ENCODE measurements at places on chromosomes 13 and 19.

- DNase-seq: no peak
Measured at GRCh38 chr19:15448778-15449619, 757 bp downstream of the WIZ start.

DNA sequence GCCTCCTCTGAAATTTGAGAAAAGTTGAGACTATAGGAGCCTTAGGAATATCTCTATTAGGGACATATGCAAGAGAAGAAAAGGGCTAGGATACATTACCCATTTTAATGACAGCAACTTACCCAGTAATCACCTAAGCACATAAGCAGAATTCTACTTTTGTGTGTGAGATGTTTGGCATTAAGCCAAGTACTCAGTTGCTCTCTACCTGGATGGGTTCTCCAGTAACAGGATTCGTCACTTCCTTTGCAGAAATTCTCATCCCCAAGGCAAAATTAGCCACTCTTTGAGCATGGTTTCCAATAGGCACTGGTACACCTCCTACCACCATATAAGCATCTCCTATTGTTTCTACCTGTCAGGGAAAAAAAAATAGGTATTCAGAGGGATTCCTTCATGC is 95.1 kb downstream of the C13orf42 start:
- no peak for DNase-seq

DNA sequence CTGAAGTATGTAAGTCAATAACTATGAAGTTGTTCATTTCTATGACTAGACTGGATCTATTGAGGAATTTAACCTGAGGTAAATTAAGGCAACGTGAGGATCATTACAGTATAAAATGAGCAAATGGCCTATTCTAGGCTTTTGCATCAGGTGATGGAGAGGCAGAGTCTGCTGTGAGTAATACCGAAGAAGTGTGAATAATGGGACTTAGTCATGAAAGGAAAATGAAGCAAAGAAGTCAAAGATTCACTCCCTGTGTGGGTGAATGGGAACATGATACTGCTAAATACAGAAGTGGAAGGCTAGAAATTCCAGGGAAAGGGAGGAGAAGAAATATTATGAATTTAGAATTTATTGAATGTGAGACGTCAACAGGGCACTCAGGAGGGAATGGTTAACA is 774.1 kb downstream of the LIG4 start:
- no peak for DNase-seq

GRCh38 chr13:109516186-109516585 is 270.2 kb downstream of the IRS2 start:
- DNase-seq: no peak

DNA sequence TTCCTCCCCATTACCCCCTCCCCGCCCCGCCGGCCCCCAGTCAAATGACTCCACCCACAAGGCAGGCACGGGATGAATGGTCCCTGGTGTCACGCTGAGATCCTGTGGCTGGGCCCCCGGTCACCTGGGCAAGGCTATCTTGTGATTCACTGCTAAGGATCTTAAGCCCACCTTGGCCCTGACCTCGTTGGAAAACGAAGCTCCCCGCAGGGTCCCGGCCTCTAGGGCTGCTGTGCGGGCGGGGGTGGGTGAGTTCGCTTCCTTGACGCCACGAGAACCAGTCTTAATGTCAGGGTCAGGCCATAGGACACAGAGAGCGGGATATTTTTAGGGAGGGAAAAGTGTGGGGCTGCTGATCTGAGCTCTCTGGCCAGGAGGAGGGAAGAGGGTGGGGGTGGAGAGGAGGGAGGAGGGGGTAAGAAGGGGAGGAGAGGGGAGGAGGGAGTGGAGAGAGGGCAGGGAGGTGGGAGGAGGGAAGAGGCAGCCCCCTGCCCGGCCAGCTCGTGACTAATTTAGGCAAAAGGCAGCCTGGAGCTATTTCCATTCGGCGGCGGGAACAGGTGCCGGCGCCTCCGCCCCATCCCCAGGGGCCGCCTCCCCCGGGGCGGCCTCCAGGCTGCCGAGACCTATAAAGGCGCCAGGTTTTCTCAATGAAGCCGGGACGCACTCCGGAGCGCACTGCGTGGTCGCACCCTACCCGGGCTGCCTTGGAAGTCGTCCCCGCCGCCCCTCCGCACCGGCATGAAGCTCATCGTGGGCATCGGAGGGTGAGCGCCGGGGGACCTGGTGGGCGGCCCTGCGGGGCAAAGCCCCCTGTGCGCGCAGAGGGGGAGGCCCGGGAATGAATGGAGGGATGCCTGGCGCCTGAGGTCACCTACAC is at the start of gene NMRK2:
NMRK2 (plus strand) TSS at position 139 of the 880 bp plus-strand sequence; CDS start at position 742, 603 bp downstream.
- DNase-seq: no peak

- no peak for DNase-seq
Measured at GRCh38 chr19:19261350-19262189, 11.5 kb downstream of the TM6SF2 start.

DNA sequence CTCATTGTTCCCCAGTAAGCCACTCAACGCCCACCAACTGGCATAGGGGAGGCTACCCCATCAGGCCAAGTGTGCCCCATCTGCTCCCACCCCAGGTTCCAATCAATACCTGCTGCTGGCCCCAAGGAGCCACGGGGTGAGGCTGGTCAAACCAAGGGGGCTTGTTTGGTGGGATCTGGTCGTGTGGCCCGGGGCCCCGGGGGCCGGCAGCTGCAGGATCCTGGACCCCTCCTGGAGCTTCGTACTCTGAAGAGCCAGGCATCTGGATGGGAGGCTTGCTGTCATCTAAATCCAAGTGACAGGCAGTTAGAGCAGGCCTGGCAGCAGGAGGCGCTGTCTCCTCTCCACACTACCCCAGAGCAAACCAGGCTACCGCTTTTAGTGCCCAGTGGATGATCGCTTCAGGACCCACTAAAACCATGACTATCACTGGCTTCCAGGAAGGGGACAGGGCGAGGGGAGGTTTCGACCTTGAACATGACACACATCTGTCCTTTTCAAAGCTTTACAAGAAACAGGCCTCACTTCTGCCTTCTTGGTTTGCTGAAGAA is 14.2 kb downstream of the CHERP start:
- DNase-seq: peak; percentile 30

GRCh38 chr19:4583961-4584669 is 24.6 kb upstream of the SEMA6B start:
- DNase-seq: no peak

DNA sequence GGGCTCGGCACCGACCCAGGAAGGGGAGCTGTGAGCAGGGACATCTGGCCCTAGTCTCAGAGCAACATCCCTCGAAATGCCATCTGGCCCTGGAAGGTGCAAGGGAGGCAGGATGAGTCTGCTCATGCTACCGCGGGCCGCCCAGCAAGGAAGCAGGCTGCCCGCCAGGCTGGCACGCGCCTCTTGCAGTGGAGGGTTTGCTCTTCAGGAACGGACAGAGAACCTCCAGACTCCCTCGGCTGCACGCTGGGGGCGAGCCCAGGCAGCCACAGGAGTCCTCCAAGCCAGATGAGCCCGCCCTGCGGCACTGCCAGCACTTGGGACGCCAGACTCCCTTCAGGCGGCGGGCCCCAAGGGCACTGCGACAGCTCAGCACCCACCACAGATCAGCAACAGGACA is 10.1 kb upstream of the ATP8B3 start:
- no peak for DNase-seq

- DNase-seq: no peak
Measured at GRCh38 chr19:46081928-46082727, 41.3 kb upstream of the IGFL4 start.

DNA sequence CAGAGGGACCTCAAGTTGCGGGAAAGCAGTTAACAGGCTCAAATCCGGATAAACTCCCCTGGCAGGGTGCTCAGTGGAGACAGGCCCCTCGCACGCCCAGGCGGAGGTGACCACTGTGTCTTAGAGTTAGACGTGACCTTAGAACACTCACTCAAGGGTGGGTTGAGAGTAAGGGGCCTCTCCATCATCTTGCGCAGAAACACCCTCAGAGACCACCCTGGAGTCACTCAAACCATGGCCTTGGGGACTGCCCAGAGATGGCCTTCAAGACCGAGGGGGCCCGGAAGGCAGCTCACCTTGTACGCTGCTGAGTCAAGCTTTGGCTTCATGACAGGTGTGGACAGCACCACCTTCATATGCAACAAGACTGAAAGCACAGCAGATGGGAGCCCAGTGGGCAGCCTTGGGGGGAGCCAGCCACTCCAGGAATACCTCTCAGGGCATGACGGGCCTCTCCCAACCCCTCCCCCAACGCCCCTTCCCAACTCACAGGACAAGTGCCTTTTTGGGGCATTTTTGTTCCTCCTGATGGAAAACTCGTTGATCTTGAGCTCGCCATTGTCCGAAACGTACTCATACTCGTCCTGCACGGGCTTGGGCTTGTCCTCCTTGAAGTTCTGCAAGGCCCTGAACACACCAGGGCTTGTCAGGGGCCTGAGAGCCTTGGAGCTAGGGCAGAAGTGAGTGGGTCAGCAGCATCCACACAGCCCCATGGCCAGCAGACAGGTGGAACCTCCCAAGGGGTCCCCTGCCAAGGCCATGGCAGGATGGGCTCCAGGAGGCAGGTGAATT is 229.2 kb downstream of the TUBA3C start:
- DNase-seq: no peak

DNA sequence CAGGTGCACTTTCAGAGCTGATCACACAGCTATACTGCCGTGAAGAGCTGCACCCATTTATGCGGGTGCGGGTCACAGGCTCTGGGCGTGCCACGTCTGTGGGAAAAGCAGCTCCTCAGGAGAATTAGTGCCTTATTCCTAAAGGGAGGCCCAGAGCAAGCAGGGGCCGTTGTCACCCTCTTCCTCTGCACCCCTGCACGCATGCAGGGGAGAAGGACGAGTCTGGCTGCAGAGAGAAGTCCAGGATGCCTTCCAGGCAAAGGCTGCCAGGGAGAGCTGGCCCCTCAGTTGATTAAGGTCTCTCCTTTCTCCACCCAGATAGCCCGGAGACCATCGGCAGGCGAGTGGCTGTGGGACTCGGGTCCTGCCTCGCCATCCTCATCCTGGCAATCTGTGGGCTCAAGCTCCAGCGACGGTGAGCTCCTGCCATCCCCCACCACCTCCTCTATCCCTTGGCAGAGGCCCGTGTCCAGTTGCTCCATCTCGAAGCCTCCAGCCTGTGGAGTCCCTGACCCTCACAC is 3.1 kb upstream of the FFAR1 start:
- DNase-seq: no peak

GRCh38 chr19:46815833-46816627 is 27.6 kb upstream of the SLC1A5 start:
- DNase-seq: no peak

DNA sequence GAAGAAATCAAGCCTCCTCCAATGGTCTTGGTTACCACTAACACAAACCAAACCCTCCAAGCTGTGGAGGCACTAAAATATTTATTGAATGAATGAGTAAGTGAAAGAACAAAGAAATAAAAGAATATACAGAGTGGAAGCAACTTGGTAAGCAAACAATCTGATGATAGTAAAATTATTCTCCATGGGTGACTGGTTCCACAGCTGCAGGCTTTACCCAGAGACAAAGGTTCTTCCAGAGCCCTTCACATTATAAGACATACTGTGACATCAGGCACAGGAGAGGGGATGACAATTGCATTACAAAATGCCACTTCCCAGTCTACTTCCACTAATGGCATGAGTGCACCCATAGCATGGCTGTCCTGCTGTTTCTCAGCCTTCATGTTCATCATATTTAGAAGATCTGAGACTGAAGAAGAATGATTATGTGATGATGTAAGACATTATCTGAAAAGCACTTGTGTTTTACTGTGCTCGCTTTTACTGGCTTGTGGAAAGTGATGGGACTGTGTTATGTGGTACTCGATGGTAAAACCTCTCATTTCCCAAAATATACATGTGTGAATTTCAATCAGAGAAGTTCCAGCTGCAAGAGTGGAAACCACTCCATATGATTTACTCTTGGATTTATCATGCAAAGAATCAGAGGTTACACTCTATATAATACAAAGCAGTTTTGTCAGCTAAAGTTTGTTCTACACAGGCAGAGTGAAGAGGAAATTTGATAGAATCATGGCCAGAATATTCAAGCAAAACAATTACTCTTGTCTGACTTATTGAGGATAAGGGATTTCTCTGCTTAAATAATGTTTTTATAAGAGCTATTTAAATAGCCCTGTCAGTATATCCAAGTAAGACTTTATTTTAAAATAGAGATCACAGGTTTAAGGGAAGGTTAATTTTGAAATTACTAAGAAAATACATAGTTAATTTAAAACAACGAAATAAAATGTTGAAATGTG is 220.2 kb upstream of the NBEA start:
- no peak for DNase-seq

- no peak for DNase-seq
Measured at GRCh38 chr19:55526216-55527196, 10.4 kb downstream of the SBK2 start.

- DNase-seq: no peak
Measured at GRCh38 chr13:57270493-57270892, 103.5 kb downstream of the PRR20E start.

- peak; percentile 63 for DNase-seq
Measured at GRCh38 chr19:51887522-51888498, at the start of gene ZNF577. Gene ZNF577, minus strand, starts transcription at chr19:51887951. Its CDS starts 7,569 bp downstream, at chr19:51880382.

- DNase-seq: peak; percentile 40
Measured at GRCh38 chr19:2016041-2016807, 710 bp upstream of the BTBD2 start.

- DNase-seq: no peak
Measured at GRCh38 chr13:73939603-73940002, 194.6 kb downstream of the KLF12 start.

- DNase-seq: no peak
Measured at GRCh38 chr19:38370299-38370698, 4.1 kb upstream of the PSMD8 start.

DNA sequence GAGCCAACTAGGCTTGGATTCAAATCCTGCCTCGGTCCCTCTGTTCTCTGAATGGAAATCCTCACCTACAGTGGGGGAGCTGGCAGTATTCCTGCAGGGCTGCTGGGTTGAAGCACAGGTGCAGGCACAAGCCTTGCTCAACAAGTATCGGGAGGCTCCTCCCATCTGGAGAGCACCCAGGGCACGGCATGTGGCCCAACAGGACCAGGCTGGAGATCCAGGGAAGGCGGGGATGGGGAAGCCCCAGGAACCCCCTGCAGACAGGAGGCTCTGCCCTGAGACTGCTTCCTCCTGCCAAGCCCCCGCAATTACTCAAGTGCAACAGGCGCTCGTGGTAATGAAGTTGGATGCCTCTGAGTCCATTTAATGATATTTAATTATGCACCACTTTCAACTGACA is 128.0 kb upstream of the VSTM2B start:
- no peak for DNase-seq

Data from T-helper 9 cell (primary cell).